Mammary epithelial cell (primary cell): ENCODE measurements at places on chromosomes 7 and 10. TPM values are rescaled to one million over a fixed set of nuclear protein-coding genes. Genes with fewer than 3 reads are reported as not detected.

PRRT4 gene
- 0.26 TPM for polyA plus RNA-seq

AOAH gene
- polyA plus RNA-seq = 0.05 TPM

NKX1-2 gene
- 3.4 TPM for polyA plus RNA-seq

SLF2 gene
- 5.9 TPM for polyA plus RNA-seq

PLEKHS1 gene
- polyA plus RNA-seq = not detected

FGFR2 gene
- 21.9 TPM for polyA plus RNA-seq

FIS1 gene
- polyA plus RNA-seq = 343 TPM

GIMAP2 gene
- 0.31 TPM for polyA plus RNA-seq

TRIM50 gene
- polyA plus RNA-seq = not detected

TYW1B gene
- polyA plus RNA-seq = 0.88 TPM

IDI2 gene
- not detected for polyA plus RNA-seq

RPP30 gene
- polyA plus RNA-seq = 29.7 TPM

GRCh38 chr7:23067271-23067670 is 38.3 kb upstream of the KLHL7 start:
- no peak for DNase-seq

GRCh38 chr7:77791956-77792355 is 6.3 kb downstream of the TMEM60 start:
- DNase-seq = no peak

- no peak for DNase-seq
Observed at GRCh38 chr7:36400036-36400435, 10.4 kb downstream of the ANLN start.

- DNase-seq = peak; percentile 27
Observed at GRCh38 chr10:43863859-43864591, 215.3 kb upstream of the ZNF32 start.

DNA sequence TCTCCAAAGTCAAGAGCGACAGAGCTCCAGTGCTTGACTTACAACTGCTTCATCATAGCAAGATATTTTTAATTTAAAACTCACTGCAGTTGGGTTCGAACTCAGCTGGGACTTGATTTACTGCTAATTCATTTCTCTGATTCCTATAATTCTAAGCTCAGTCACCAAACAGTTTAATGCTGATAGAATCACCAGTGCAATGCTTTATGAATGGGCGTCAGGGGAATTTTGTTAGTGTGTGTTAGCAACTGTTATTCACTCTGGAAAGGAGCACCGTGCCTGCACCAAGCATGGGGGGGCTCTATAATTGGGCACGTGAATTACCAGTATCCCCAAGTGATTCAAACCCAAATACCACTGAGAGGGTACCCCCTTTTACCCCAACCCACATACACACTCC is 10.4 kb downstream of the PLXNA4 start:
- DNase-seq = no peak

DNA sequence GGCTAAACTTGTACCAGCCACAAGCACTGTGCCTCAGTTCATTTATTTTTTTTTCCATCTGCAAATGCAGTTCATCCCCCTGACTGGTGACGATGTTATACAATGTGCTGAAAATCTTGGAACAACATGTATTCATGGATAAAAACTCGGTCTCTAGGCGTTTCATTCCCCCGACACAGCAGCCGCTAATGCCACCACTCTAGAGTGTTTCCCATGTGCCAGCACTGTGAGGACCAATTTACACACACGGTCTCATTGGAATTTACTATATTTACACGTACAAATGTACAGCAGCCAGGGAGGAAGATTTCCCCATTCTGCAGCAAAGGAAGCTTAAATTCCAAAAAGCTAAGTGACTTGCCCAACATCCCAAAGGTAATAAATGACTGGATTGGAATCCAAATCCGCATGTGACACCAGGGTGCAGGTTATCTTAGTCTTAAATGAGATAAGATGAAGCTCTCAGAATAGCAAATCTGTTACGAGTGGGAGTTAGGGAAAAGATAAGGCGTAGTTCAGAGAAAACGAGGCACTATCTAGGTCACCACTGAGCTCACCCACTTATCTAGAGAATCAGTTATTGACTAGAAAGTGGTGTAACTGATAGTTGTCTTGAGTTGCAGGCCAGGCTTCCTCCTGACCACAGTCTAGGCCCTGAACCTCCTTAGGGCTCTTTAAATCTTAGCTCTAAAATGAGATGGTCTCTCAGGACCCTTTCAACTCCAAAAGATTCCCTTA is 36.7 kb downstream of the FAM107B start:
- no peak for DNase-seq

DNA sequence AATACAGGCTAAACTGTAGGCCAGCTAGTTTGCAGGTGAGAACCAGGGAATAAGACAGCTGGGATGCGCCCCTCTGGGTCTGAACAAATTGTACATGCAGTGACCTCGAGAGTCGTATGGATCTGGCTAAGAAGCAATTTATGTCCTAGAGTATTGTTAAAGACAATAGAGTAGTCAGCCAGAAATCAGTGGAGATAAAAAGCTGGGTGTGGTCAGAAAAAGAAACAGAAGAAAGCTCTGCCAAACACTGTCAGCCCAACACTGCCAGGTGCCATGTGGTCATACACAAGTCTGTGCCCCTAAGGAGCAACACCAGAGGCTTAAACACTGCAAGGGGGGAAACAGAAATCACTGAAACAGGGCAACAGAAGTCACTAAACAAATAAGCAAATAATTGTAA is 62.2 kb downstream of the CNOT4 start:
- no peak for DNase-seq

- no peak for DNase-seq
Observed at GRCh38 chr10:85060944-85061343, 732.6 kb downstream of the CCSER2 start.

GRCh38 chr10:91104193-91105041 is 116.0 kb upstream of the PCGF5 start:
- no peak for DNase-seq

DNA sequence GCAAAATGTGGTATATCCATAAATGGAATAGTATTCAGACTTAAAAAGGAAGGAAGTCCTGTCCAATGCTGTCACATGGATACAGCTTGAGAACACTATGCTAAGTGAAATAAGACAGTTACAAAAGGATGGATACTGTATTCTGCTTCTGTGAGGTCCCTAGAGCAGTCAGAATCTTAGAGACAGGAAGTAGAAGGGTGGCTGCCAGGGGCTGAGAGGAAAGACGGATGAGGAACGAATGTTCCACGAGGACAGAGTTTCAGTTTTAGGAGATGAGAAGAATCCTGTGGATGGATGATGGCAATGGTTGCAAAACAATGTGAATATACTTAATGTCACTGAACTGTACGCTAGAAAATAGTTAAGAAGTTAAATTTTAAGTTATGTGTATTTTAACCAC is 3.8 kb downstream of the PRKCQ start:
- DNase-seq = no peak

DNA sequence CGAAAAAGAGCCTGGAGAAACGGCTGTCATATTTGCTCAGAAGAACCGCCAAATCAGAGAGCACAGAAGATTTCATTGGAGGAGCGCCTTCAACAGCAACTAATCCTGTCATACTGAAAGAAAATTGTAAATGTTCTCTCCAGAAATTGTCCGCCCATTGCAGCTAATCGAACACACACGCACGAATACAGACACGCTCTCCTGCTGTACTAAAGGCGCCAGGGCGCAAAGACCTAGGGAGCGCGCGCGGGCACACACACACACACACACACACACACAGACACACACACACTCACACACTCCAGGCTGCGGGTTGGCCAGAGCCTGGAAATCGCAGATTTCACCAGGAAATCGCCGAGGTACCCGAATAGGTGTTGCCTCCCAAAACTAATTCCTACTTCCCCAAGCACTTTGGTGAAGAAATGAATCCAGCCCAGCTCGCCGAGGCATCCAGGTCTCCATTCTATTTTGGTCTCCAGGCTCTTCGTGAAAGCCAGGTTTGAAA is at the start of gene CHRM2:
CHRM2 (plus strand) TSS at position 157 of the 505 bp plus-strand sequence. CDS start 146,214 bp downstream, outside the sequence.
- peak; percentile 31 for DNase-seq

GRCh38 chr7:150959081-150959480 is 19.0 kb downstream of the KCNH2 start:
- no peak for DNase-seq

DNA sequence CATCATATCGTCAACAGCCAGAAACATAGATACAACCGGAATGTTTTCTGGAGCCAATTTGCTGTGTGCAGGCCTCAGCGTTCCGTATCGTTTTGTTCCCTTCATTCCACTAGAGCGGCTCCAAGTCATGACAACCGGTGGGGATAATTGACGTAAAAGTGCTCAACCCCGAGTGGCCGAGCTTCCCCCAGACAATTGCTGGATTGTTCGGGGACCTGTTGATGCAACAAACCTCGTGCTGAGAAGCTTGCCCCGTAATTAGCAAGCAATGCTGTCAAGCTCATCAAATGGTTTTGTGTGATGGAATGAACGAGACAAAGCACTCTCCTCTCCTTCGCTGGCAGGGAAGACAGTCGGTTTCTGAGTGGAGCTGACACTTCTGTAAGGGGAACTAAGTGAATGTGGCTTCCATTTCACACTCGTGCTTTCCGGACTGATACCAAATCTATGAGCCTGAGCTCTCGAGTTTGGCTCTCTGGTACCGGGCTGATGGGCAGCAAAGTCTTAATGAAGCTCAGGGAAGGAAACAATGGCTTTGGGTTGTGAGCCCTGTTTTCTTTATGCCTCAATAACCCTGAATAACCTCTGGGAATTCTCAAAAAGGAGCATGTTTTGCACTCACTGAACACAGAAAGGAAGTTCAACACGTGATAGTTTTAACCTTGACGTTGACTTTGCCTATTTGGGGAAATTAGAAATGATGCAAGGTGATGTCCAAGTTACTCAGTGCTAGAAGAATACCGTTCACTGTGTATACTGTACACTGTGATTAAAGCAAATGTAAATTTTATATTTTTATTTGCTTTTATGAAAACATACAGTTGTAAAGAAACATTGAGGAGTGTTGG is 220.5 kb downstream of the BAMBI start:
- DNase-seq = no peak

- DNase-seq = no peak
Observed at GRCh38 chr10:8017277-8017676, 37.2 kb upstream of the GATA3 start.

GRCh38 chr7:26081638-26082037 is 70.4 kb upstream of the NFE2L3 start:
- no peak for DNase-seq

DNA sequence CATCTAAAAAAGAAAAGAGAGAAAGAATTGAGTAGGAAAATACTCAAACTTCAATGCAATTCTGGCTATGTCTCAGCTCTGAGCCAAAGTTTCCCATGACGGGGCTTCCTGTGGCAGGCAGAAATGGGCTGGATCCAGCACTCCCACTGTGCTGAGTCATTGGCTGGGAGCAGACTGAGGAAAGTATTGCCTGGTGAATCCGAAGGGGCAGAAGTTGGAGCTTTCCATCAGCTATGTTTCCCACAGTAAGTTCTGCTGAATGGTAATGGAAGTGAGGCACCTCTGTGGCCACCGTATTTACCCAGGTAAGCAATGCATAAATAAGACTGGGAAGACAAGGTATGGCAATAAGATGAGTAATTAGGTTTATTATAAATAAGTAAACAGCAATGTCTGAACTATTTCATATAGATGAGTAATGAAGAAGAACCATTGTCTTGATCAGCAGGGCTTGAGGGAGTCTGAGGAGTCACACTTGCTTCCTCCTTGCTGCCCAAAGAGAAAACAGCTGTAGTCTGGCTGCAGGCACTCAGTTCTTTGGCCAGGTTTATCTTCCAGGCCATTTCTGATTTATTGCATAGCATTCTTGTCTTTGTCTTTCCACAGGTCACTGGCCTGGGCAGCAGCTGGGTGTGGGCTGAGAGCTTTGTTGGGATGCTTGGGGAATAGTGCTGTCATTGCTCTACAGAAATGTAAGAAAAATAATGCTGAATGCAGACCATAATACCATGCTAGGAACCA is 255.3 kb downstream of the DNAJB9 start:
- peak; percentile 6 for DNase-seq

DNA sequence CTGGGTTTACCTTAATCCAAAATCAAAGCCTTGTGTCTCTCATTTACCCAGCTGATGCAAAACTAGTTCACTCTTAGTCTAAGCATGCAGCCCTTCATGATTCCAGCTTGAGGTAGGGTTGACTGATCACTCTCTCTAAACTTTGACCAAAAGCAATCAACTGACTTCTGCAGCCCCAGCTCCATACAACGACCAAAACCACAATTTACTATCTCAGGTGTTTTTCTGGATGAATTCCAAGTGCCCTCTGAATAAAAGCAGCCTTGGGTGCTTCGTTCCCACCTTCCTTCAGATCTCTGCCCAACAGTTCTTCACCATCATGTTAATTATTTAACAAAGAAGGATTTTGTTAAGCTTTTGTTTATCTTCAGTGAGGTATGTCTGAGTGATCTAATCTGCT is 62.6 kb downstream of the CCDC6 start:
- no peak for DNase-seq

GRCh38 chr10:1297566-1298301 is 241.5 kb downstream of the WDR37 start:
- DNase-seq = no peak

GRCh38 chr7:144908324-144908723 is 72.5 kb upstream of the TPK1 start:
- DNase-seq = no peak

DNA sequence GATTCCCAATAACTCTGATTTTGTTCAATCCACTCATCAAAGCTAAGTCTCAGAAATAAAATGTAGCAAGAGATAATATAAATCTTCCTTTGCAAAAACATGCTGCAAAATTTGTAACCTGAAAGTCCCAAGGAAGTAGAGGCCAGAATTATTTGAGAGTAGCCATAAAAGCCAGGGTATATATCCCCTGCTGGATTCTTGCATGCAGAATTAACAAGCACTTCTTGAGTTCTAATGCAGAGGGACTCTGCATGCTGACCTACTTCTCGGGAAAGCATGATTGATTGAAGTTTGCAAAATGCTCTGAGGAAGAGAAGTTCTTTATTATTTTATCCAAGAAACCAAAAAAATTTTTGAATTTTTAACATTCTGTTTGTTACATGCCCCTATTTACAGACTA is 121.6 kb downstream of the THSD7A start:
- DNase-seq = no peak

DNA sequence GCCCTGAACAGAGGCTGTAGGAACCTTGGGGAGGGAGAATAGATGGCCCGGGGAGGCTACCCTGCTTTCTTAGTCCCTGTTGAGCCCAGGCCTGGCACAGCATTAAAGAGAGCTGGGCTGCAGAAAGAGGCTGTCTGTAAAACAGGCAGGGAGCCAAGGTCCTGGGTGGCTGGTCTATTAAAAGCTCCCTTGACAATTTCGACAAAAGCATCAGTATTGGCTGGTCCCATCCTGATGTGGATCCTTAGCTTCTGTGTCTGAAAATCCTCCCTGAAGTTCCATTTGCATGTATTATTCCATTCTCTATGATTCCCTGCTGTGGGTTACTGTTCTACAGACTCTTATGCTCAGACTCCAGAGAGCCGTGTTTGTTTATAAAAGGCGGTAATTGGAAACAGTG is 158.5 kb downstream of the GALNT17 start:
- no peak for DNase-seq

- DNase-seq = no peak
Observed at GRCh38 chr10:14093730-14094484, 236.8 kb downstream of the FRMD4A start.

GRCh38 chr10:3868271-3868664 is 83.3 kb upstream of the KLF6 start:
- DNase-seq = no peak

DNA sequence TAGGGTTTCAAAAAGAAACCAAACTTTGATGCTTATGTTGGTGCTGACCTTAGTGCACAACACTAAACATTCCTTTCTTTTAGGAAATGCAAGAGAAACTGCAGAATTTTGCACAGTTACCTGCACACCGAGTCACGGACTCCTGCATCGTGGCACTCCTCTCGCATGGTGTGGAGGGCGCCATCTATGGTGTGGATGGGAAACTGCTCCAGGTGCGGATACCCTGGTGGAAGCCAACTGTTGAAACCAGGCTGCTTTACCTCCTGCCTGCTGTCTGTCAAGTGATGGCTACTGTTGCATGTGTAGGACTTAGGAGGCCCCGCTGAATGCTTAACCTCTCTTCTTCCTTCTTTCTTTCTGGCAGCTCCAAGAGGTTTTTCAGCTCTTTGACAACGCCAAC is 11.7 kb downstream of the CASP2 start:
- DNase-seq = no peak
